ENCODE measurements at places on chromosomes 16 and 17. TPM values are rescaled to one million over a fixed set of nuclear protein-coding genes. Genes with fewer than 3 reads are reported as not detected.

DNA sequence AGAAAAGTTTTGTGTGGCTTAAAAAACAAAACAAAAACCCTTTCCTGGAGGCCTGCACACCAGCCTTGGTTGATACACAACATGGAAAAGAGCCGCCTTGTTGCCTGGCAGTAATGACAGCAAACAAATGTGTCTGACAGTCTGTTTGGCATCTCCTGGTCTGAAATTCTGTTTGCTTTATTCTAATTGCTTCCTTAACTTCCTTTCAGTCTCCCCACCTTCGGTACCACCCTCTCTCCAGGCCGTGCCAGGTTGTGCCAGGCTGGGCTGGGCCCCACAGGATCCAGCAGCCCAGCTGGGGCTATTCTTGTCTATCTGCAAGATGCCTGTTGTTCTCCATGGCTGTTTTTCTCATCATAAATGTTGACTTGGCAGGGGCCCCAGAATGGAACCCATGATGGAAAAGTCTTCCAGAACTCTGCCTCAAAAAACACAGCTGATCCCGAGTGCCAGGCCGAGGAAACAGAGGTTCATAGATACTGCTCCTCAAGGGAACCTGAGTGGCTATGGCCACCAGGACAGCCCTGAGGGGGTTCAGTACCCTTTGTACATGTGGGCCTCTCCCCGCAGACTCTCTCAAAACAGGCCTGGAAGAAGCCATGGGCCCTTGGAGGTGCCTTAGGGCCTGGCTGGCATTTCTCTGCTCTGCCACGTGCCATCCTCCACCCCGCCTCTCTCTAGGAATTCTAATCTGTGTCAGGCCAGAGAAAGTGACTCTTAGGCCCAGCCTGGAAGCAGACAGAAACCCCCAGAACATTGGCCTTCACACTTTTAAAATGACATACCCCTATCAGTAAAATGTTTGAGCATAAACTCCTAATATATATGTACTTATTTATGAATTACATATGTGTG, 50.5 kb downstream of the YPEL2 start:
- DNase-seq, result no peak

- no peak for DNase-seq
These were observed 674 bp downstream of the C17orf75 start for GRCh38 chr17:32341141-32341856.

The MYO15A gene
- total RNA-seq, result 0.71 TPM

- no peak for DNase-seq
These were observed 304.4 kb downstream of the SEC14L1 start for GRCh38 chr17:77444984-77445759.

The GRAPL gene
- total RNA-seq, result 5.4 TPM

GRCh38 chr16:77689971-77690370, 32.3 kb upstream of the NUDT7 start:
- DNase-seq, result no peak

DNA sequence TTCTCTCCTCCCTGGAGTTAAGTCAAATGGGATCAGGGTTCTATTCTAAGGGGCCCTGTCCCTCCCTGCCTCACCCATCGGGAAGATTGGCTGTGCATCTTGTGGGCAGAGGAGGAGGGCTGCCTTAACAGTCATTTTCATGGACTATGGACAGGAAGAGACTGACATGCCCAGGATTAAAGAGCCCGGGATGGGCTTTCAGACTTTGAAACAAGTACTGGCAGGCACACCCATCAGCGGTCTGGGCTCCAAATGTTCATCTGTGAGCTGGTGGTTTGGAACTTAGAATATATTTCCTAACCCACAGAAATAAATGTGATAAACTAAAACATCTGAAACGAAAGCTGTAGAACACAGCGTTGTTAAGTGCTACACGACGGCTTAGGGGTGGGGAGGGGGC, 6.5 kb downstream of the SLC6A4 start:
- no peak for DNase-seq

DNA sequence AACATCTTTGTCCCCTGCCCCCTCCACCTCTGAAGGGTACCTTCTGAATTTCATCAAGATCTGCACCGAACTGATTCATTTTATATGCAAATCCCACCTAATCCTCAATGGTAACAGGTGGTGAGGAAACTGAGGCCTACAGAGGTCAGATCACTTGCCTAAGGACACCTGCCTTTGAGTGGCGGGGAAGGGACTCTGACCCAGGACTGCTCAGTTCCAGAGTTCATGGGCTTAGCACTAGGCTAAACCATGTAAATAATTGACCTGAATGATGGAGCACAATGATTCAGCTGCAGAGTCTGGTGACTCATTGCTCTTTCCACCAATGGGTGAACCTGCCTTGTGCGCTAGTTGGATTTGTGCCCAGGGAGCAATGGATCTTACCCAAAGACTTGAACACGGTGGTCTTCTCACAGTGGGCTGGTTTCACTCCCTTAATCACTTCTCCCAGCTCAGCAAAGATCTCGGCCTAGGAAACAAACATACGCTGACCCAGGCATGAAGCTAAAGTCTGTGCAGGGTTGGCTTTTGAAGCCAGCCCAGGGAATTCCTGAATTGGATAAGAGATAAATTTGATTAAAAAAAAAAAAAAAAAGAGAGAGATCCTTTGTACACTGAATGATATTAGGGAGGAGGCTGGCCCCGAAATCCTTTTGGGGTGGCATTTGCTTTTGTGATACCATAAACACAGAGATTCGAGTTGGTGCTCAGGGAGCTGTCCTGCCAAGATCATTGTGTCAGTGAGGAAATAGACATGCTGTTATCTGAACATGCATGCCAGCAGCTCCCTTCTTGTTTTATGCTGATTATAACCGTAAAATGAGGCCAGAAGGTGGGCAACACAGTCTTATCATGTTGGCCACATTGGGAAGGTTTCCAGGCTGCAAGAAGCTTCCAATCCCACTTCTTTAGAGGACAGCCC, 17.0 kb downstream of the CRYM start:
- no peak for DNase-seq

DNA sequence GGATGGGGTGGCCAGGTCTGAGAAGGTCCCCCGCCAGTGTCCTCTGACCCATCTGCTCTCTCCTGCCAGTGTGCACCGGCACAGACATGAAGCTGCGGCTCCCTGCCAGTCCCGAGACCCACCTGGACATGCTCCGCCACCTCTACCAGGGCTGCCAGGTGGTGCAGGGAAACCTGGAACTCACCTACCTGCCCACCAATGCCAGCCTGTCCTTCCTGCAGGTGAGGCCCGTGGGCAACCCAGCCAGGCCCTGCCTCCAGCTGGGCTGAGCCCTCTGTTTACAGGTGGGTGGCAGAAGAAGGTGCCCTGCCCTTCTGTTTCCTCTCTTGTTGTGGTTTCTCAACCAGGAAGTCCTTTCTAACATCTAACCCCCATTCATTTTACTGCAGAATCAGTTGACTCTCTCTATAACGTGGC, 7.1 kb downstream of the ERBB2 start:
- DNase-seq, result no peak

GRCh38 chr16:83903751-83904150, 4.8 kb downstream of the MLYCD start:
- DNase-seq, result no peak

The CLEC18B gene
- 0.19 TPM for total RNA-seq

DNA sequence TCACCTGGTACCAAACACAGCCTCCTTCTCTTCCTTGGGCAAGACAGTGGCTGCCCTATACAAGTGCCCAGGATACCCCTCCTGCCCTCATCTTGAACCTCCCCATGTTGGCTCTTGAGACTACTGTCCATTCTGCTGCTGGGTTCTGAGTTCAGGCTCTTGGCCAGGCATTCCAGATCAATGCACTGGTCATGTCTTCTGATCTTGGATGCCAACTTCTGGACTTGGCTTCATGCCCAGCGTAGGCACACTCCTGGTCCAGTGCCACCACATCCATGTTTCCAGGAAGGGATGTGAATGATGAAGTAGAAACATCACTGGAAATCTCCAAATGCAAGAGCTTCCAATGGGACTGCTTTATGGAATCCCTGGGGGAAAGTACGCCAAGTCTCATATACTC, 51.5 kb downstream of the DYNLRB2 start:
- no peak for DNase-seq

The VWA3A gene
- 0.55 TPM for total RNA-seq

- no peak for DNase-seq
These were observed 5.2 kb upstream of the FANCA start for GRCh38 chr16:89821438-89822187.

- no peak for DNase-seq
These were observed 43.5 kb downstream of the MAP1LC3B start for GRCh38 chr16:87435372-87436224.

- DNase-seq, result no peak
These were observed 9.2 kb upstream of the GGT6 start for GRCh38 chr17:4569591-4569990.

DNA sequence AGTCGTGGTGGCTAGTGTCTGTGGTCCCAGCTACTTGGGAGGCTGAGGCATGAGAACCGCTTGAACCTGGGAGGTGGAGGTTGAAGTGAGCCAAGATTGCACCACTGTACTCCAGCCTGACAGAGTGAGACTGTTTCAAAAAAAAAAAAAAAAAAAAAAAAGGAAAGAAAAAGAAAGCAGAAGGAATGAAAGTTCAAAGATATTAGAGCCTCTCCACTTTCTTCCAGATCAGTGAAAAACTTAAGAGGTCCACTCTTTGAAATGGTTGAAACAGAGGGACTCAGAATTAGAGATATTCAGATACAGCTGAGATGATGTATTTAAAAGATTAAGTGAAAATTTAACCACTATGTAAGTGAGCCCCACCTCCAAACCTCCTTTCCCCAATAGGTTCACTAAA, 16.8 kb downstream of the MED13 start:
- no peak for DNase-seq

GRCh38 chr17:46109603-46110189, 83.5 kb downstream of the KANSL1 start:
- no peak for DNase-seq

- peak; percentile 64 for DNase-seq
These were observed 1.3 kb upstream of the ADGRG5 start for GRCh38 chr16:57540906-57541753.

Measured in mesenteric fat pad (tissue), 1 donor.